Hepatocyte (in vitro differentiated cells): ENCODE measurements at places on chromosomes 12 and 14.

DNA sequence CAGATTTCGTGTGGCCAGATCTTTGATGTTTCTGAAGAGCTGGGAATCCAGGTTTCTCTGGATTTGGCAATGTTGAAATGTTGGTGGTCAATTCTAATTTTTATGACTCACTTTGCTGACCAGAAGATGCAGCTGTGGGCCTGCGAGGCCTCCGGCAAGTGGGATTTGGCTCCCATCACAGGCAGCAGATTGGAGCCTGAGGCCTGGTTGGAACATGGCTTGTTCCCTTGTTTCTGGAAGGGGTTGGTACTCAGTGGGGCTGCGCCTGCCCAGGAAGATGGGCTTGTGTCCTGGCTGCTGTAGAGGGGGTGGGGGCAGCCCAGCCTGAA is 23.1 kb downstream of the FBRSL1 start:
- DNase-seq, result no peak

- peak; percentile 74 for DNase-seq
Measured at GRCh38 chr14:59189091-59189785, 771 bp downstream of the DAAM1 start.

GRCh38 chr14:67270145-67270753 is 29.0 kb downstream of the PALS1 start:
- no peak for DNase-seq

DNA sequence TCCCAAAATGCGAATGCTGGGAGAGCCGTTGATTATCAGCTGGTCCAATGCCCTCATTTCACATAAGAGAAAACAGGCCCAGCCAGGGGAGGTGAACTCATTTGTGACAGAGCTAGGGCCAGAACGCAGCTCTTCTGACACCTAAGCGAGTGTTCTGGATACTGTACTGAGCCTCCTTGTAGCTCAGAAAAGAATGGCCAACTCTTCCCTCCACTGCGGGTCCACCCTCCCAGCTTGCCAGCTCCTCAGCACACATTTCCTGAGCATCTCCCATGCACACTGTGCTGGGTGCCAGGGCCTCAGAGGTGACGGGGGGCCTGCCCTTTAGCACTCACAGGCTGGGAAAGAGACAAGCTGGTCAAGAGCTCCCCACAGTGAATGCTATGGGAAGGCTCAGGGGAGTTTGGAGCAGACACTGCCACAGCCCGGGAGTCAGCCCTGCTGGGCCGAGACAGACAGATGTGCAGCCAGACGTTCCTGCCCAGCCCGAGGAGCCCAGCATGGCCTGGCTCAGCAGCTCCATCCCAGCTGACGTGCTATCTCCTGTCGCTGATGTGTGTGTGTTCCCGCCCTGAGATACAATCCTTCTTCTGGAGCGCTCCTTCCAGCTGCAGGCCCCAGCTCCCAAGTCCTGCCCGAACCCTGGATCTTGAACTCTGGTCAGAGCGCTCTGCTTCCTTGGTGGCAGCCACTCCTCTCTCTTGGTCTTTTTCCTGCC is 3.5 kb downstream of the CMTM5 start:
- no peak for DNase-seq

DNA sequence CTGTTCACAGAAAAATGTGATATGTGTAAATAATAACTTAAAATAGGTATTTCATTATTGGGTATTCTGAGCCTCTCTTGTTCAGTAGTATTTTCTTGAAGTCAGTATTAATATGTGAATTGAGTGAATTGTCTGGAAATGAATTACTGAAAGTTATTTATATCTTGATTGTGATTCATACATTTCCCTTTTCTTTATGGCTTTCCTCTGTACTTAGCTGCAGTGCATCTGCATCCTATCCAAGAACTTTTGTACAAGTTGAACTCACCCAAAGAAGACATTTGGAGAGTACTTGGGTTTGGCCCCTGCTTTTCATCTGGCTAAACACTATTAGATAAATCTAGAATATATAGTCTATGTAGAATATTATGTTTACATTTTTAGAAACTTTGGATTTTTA is 326.0 kb downstream of the RAD51B start:
- no peak for DNase-seq

DNA sequence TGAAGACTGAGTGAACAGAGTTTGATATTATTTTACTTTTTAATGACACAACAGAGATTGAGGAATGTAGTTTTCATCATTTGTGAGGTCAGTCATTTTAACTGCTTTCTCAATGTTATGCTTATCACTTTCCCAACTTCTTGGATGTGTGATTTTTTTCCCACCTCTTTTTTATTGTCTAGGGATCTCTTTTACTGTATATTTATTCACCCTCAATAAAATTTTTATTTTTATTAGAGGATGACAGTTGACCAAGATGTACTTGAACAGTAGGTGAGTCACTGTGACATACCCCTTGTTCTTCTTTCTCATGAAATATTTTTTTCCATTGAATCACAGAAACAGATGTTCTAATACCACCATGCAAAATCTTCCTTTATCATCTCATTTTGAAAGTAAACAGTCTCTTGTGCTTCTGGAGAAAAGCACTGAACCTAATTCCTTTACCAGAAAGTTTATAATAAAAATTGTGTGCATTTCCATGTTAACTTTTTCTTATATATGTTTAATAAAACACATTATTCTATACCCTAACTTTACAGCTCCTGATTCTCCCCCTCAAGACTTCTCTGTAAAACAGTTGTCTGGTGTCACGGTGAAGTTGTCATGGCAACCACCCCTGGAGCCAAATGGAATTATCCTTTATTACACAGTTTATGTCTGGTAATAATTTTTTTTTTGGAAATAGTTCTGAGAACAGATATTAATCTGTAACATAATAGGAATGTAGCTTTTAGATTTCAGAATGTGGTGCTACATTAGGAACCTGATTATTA is 65.9 kb downstream of the PTPRQ start:
- DNase-seq, result peak; percentile 10

GRCh38 chr14:89125216-89125615 is 291.8 kb downstream of the FOXN3 start:
- no peak for DNase-seq

DNA sequence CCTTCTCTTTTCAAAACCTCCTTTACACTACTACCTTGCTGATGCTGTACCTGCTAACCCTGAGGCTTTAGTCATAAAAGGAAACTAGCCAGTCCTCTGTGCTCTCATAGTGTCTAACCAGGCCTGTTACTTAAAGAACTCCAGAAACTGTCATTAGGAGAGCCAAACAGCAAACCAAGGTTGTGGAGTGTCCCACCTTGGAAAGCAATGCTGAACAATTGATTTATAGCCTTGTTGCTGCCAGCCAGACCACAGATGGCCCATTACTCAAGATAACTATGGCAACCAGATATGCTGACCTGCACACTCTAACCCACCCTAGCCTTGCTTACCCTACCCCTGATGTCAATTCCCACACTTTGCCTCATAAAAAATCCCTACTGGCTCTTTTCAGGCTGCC is 26.5 kb upstream of the BCAT1 start:
- no peak for DNase-seq

DNA sequence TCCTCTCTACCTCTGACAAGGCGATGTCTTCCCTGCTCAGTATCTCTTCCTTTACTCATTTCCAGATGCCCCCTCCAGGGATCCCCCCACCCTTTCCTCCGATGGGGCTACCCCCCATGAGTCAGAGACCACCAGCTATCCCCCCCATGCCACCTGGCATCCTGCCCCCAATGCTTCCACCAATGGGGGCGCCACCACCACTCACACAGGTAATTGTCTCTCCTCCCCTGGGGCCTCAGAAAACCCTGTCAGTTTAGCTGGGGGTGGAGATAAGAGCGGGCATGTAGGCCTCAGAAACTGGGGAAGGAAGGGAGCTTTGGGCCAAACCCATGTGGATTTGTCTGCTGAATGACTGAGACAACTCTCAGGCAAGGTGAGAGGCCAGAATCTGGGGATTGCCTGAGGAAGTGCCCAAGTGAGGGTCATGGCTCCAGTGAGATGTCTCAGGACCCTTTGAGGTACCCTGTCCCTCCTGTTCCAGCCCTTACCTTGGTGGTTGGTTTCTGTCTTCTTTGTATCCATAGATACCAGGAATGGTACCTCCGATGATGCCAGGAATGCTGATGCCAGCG is 8.1 kb downstream of the PRPF40B start:
- no peak for DNase-seq

GRCh38 chr14:28772613-28773012 is 6.0 kb downstream of the FOXG1 start:
- DNase-seq, result no peak

DNA sequence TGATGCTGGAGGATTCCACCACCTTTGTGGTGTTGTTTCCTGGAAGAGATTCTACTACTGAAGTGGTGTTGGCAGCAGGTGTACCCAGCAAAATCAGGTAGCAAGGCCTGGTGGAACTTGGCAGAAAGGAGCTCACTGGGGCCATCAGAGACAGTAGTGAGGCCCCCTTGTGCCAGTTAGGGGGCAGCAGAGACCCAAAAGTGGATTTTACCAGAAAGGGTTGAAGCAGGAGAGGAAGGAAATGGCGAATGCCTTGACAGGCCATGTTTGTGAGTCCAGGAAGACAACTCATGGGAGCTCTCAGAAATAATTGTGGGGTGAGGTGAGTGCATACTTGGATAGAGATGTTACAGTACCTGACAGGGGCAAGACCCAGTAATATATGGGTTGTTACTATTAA is 137.7 kb upstream of the FGD4 start:
- no peak for DNase-seq

- DNase-seq, result no peak
Measured at GRCh38 chr12:97513950-97514349, 51.3 kb downstream of the RMST start.

DNA sequence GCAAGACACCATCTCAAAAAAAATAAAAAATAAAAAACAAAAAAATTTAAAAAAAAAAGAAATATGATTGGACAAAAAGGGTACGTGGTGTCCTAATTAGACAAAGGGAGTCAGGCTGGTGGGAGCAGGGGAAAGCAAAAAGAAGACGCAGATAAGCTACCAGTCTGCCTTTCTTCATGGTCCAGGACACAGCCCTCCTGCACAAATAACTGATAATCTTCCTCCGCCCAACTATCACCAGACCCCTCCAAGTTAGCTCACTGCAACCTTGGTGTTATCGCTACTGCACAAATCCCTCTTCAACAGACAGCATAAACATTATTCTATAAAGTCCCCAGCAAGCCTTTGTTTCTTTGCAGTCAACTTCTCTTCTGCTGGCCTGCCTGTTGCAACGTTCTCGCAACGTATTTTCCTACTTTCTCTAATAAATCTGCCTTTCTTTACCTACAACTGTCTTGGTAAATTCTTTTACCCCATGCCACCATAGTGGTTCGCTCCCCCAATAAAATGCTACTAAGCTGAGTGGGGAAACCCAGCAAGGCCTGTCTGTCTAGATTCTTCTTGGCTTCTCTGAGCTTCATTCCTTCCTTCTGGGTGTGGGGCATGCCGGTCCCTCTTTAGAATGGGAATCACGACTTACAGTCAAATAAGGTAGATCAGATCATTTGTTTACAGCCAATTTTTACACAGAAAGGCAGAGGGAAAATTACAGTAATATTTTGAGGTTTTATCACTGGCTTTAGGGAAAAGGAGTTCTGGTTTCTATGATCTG is 14.6 kb upstream of the DNAL1 start:
- no peak for DNase-seq

DNA sequence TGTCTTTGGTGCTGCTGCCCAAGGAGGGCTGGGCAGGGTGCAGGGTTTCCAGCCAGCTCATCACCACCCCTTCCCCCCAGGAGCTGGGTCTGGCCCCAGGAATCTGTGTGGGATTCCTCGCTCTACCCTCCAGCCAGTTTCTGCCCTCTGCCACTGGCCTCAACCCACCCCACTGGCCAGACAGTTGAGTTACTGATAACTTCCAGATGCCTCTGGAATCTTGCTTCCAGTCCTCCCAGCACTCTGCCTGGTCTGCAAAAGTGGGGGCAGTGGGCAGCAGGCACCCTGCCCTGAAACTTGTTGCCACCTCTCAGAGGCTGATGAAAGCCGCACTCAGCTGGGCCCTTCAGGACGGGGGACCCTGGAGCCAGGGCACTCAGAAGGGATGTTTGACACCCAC is 20.1 kb upstream of the TBX3 start:
- no peak for DNase-seq

- DNase-seq, result no peak
Measured at GRCh38 chr14:54317391-54317790, 79.4 kb upstream of the CDKN3 start.

DNA sequence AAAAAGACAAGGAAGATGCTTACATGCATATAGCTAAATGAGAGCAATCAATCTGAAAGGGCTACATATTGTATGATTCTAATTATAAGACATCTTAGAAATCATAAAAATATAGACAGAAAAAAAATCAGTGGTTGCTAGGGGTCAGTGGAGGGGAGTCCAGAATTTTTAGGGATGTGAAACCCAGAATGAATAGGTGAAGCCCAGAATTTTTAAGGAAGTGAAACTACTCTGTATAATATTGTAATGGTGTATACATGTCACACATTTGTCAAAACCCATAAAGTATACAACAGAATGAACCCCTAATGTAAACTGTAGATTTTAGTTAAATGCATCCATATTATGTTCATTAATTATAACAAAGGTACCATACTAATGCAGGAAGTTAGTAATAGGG is 713.2 kb downstream of the FLRT2 start:
- DNase-seq, result no peak

- peak; percentile 97 for DNase-seq
Measured at GRCh38 chr14:104985675-104986486, at the start of gene CLBA1. TSS of gene CLBA1 (plus strand) at chr14:104985788. CDS start at chr14:104986432, 644 bp downstream.

DNA sequence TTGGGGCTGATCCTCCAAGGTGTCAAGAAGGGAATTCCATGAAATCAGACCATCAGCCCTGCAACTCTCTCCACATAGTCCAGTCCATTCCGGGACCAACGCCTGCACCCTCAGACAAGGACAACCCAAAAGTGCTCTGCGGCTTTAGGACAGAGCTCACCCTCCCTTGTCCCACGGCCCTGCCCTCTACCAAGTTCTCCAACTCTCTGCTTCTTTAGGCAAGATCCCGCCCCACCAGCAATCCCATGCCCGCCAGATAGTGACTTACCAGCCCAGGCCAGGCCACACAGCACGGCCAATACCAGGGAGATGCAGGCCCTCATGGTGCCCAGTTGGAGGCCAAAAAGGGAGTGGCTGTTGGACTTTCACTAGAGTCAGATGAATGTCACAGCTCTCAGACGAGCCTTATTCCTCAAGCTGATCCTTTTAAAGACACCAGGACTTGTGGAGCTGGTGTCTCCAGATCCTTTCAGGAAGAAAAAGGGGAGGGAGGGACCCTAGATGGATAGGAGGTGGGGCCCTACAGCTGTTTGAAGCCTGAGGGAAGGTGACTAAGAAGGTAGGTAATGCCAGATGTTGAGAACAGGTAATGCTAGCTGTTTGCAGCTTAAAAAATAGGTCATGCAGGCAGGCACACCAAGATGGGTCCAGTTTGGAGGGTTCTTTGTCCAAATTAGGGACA is at the start of gene ENDOU:
Gene ENDOU, minus strand, starts transcription at position 400 of the 682 bp plus-strand sequence. Its CDS starts 77 bp downstream, at position 323.
- DNase-seq, result no peak

DNA sequence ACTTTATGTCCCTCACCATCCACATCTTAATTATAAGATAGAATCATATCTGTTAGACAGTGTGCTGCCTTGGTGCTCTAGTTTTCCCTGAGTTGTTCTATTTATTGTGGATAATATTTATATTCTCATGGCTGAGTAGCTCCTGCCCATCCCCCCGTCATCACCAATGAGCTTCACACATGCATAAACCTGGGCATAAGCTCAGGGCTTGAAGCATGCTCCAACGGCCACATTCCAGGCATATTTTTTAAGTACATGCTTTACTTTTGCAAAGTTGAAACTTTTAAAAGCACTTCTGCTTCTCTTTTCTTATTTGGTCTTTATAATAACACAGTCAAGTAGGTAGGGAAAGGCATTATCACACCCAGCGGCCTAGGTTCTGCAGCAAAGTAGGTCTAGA is 3.4 kb upstream of the FBXO34 start:
- DNase-seq, result peak; percentile 26
